ENCODE measurements at places on chromosomes 5 and 9. TPM values are rescaled to one million over a fixed set of nuclear protein-coding genes. Genes with fewer than 3 reads are reported as not detected.
A peak's percentile ranks its signal among the peaks of the same experiment; 100 is the strongest.

DNA sequence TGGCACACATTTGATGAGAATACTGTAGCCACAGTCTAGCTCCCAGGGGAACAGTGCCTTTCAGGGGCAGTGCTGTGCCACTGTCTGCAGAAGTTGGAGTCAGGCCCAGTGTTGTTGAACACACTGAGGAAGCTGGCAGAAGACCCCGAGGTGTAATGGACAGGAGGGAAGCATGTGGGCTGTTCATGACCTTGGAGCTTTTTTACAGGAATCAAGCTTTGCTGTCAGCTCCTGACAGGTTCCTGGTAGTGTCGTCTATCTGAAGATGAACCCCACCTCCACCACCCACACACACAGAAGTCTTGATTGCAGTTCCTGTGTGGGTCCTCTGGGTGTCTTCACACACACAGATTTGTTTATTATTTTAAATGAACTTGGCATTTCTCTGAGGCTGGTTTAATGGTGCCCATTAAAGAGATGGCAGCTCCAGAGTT lies 40.3 kb upstream of the TNFAIP8 start:
- DNase-seq, result peak; percentile 43
- no peaks in the 10 kb centered on the region for H3K27me3 ChIP-seq
- no peaks in the 10 kb centered on the region for H3K36me3 ChIP-seq

The GARIN3 gene
- not detected for total RNA-seq

- H3K27me3 ChIP-seq, result peaks cover 7% of the 10 kb centered on the region
- H3K4me3 ChIP-seq, result no peak overlapping the region
- H3K27ac ChIP-seq, result no peak overlapping the region
- DNase-seq, result no peak
- no peaks in the 10 kb centered on the region for H3K4me1 ChIP-seq
Observed at GRCh38 chr5:78756858-78757257, 108.3 kb upstream of the LHFPL2 start.

- no peak for DNase-seq
- H3K4me3 ChIP-seq, result no peak overlapping the region
Observed at GRCh38 chr5:118918232-118918631, 70.1 kb downstream of the DTWD2 start.

The PHF24 gene
- total RNA-seq, result not detected

DNA sequence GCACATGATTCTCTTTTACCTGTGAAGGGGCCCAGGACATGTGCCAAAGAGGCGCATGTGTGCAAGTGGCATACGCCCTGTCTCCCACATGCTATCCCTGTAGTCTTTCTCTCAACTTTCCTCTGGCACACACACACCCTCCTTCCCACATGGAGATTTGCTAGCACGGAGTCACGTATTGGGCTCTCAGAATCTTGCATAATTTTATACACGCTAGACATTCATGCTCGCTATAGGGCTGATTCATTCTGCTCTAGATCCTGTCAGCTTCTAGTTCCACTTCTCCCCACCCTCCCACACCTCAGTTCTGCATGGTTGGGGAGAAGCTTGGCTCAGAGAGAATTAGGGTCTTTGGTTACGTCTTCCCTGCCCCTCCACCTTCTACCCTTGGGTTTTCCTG lies 72.8 kb downstream of the CD180 start:
- no peak for DNase-seq
- H3K36me3 ChIP-seq, result peaks cover 13% of the 10 kb centered on the region
- no peaks in the 10 kb centered on the region for H3K4me1 ChIP-seq
- H3K27ac ChIP-seq, result no peak overlapping the region
- no peaks in the 10 kb centered on the region for H3K27me3 ChIP-seq
- H3K4me3 ChIP-seq, result no peak overlapping the region

DNA sequence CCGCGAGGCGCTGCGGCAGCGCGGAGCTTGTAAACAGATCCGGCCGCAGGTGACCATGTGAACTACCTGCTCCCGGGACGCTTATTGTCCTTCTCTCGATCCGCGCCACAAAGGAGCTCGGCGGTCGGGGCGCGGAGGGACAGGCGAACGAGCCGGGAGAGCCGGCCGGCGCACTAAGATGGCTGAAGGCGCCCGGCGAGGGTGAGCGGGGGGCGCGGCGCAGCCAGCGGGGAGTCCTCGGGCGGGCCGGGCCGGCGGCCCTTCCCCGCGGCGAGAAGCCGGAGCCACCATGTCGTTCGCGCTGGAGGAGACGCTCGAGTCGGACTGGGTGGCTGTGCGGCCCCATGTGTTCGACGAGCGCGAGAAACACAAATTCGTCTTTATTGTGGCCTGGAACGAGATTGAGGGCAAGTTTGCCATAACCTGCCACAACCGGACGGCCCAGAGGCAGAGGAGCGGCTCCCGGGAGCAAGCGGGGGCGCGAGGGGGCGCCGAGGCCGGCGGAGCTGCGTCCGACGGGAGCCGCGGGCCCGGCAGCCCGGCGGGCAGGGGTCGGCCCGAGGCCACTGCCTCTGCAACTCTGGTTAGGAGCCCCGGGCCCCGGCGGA lies 535 bp downstream of the JMY start:
- no peak for DNase-seq
- no peaks in the 10 kb centered on the region for H3K27me3 ChIP-seq
- peak overlapping the region; percentile 54 for H3K27ac ChIP-seq
- no peaks in the 10 kb centered on the region for H3K36me3 ChIP-seq
- peak overlapping the region; percentile 36 for H3K4me3 ChIP-seq

DNA sequence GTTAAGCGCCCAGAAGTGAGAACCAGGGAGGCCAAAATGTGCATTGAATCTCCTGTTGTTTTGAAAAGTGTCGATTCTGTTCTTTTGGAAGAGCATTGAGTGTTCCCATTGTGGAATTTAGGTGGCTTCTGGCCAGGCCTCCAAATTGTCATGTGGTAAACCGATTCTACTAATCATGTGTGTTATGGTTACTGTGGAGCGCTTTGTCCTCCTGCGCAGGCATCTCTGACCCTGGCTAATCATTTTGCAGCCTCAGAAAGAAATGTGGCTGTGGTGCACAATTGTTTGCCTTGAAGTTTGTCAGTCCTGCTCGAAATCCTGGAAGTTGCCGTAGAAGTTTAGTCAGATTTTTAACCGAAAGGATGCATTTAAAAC lies 121.3 kb downstream of the RASGRF2 start:
- no peaks in the 10 kb centered on the region for H3K27me3 ChIP-seq
- H3K27ac ChIP-seq, result no peak overlapping the region
- no peaks in the 10 kb centered on the region for H3K36me3 ChIP-seq
- DNase-seq, result no peak

DNA sequence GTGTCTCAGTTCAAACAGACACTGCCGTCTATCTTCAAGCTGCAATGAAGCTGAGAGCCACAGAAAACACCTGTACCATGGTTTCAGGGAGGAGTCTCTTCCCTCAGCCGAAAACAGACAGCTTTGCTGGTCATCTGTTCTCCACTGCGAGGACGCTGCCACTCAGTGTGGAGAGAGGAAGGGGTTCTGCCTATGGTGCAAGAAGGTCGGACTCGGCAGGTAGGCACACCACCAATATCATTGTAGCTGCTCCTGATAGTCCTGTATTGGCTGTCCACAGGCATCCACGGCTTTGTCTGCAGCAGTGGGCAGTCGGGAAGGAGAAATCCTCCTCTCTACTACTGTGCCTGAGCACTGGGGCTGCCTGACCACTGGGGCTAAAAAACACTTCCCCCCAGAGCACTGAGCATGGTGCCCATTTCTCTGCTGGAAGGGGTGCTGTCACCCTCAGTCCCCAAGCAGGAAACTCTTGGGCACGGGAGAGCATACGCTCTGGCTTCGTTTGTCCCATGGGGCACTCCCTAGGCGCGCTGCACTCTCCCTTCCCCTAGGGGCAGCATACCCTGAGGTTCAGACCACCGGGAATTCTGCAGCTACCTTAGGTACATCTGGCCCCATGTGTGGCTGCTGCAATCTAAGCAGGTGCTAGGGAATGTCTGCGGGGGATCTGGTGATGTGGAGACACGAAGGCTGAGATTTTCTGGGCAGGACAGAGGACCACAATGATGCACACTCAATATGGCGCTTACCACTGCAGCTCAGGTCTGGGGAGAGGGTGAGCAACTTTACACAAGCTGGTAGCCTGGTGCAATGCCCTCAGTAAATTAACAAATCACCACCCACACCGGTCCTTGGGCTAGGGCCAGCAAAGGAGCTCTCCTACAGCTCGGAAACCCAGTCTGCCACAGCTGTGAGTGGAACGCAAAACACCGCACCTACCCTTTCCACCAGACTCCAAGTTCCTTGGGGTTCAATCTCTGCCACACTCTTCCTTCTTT lies 880.9 kb upstream of the SEMA6A start:
- no peaks in the 10 kb centered on the region for H3K36me3 ChIP-seq
- no peak overlapping the region for H3K27ac ChIP-seq
- no peak overlapping the region for H3K4me3 ChIP-seq
- H3K4me1 ChIP-seq, result no peaks in the 10 kb centered on the region

The PLEKHG4B gene
- total RNA-seq, result not detected

The NMUR2 gene
- not detected for total RNA-seq

DNA sequence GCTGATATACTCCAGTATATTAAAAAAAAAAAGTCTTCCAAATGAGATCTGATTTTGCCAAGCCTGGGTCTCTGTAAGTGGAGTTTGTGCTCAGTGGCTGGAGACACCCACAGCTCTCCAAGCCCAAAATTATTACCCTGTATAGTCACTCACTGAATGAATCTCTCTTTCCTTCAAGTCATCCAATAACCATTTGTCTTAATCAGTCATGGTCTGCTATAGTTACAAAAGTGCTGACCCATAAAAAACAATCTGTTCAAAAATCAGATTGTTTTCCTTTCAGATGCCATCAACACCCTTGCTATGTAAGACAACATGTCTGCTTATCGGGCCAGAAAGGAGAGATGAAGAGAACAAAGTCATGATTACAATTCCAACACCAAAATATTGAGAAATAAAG lies 159.4 kb upstream of the FST start:
- no peaks in the 10 kb centered on the region for H3K27me3 ChIP-seq
- no peak overlapping the region for H3K27ac ChIP-seq
- no peaks in the 10 kb centered on the region for H3K36me3 ChIP-seq
- H3K4me1 ChIP-seq, result peaks cover 3% of the 10 kb centered on the region
- H3K4me3 ChIP-seq, result no peak overlapping the region

The FOXD4 gene
- 0.42 TPM for total RNA-seq

DNA sequence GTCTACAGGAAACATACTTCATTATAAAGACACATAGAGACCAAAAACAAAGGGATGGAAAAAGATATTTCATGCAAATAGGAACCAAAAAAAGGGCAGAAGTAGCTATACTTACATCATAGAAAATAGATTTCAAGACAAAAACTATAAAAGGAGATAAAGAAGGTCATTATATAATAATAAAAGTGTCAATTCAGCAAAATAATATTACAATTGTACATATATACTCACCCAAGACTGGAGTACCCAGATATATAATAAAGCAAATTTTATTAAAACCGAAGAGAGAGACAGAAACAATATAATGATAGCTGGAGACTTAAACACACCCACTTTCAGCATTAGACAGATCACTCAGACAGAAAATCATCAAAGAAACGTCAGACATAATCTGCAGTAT lies 546.3 kb downstream of the PRDM9 start:
- no peaks in the 10 kb centered on the region for H3K4me1 ChIP-seq
- no peak for DNase-seq
- H3K4me3 ChIP-seq, result no peak overlapping the region
- no peak overlapping the region for H3K27ac ChIP-seq
- no peaks in the 10 kb centered on the region for H3K27me3 ChIP-seq

GRCh38 chr5:156328766-156329165 lies 1.8 kb downstream of the SGCD start:
- H3K27me3 ChIP-seq, result no peaks in the 10 kb centered on the region
- H3K4me3 ChIP-seq, result no peak overlapping the region
- DNase-seq, result no peak
- no peaks in the 10 kb centered on the region for H3K36me3 ChIP-seq
- H3K4me1 ChIP-seq, result no peaks in the 10 kb centered on the region
- no peak overlapping the region for H3K27ac ChIP-seq

GRCh38 chr5:131224387-131225201 lies 39.3 kb upstream of the CDC42SE2 start:
- H3K27me3 ChIP-seq, result no peaks in the 10 kb centered on the region
- DNase-seq, result no peak
- H3K4me3 ChIP-seq, result no peak overlapping the region
- no peaks in the 10 kb centered on the region for H3K4me1 ChIP-seq

DNA sequence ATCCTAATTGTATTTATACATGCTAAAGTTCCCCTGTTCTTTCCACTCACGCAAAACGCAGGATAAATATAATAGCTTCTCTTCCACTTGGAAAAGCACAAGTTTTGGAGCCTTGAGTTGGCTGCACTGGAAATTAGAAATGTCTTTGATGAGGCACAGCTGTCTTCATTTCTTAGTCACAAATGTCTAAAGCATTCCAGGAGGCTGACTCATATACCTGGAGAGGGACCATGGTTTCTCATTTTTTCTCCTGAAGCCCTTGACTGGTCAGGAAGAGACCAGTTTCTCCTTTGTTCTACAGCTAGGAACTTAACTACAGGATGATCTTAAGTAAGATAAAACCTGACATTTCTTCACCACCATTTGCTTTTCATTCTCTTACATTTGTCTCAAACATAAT lies 16.2 kb downstream of the MTX3 start:
- H3K36me3 ChIP-seq, result no peaks in the 10 kb centered on the region
- no peaks in the 10 kb centered on the region for H3K27me3 ChIP-seq
- H3K4me3 ChIP-seq, result no peak overlapping the region
- no peak overlapping the region for H3K27ac ChIP-seq

- no peaks in the 10 kb centered on the region for H3K27me3 ChIP-seq
- no peak overlapping the region for H3K4me3 ChIP-seq
- peaks cover 3% of the 10 kb centered on the region for H3K36me3 ChIP-seq
- H3K27ac ChIP-seq, result no peak overlapping the region
Observed at GRCh38 chr9:92864152-92864551, 13.7 kb downstream of the ZNF484 start.

The TMEM174 gene
- total RNA-seq, result not detected

The FOXD4L3 gene
- not detected for total RNA-seq

DNA sequence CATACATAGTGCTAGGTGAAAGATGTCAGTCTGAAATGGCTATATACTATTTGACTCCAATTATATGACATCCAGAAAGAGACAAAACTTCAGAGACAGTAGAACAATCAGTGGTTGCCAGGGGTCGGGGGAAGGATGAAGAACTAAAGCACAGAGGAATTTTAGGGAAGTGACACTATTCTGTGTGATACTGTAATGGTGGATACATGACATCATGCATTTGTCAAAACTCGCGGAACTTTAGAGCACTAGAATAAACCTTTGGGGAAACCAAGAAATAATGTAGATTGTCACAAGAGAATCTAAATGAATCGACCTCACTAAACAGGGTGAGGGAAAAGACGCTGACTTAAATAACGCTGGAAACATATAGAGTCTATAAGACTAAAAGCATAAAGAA lies 107.0 kb upstream of the RETREG1 start:
- peaks cover 34% of the 10 kb centered on the region for H3K4me1 ChIP-seq
- H3K36me3 ChIP-seq, result peaks cover 2% of the 10 kb centered on the region
- no peak for DNase-seq
- no peaks in the 10 kb centered on the region for H3K27me3 ChIP-seq
- H3K27ac ChIP-seq, result no peak overlapping the region

The NSD1 gene
- 76.1 TPM for total RNA-seq

GRCh38 chr5:163915481-163915961 lies 410.1 kb downstream of the MAT2B start:
- no peak overlapping the region for H3K4me3 ChIP-seq
- H3K27me3 ChIP-seq, result no peaks in the 10 kb centered on the region
- no peak for DNase-seq
- H3K4me1 ChIP-seq, result no peaks in the 10 kb centered on the region

GRCh38 chr9:107422189-107423185 lies 67.1 kb downstream of the KLF4 start:
- H3K27ac ChIP-seq, result no peak overlapping the region
- peak; percentile 58 for DNase-seq
- no peak overlapping the region for H3K4me3 ChIP-seq
- no peaks in the 10 kb centered on the region for H3K27me3 ChIP-seq
- H3K4me1 ChIP-seq, result peaks cover 4% of the 10 kb centered on the region

Data from endothelial cell of umbilical vein (primary cell).